ENCODE measurements at places on chromosomes 3 and 15.

DNA sequence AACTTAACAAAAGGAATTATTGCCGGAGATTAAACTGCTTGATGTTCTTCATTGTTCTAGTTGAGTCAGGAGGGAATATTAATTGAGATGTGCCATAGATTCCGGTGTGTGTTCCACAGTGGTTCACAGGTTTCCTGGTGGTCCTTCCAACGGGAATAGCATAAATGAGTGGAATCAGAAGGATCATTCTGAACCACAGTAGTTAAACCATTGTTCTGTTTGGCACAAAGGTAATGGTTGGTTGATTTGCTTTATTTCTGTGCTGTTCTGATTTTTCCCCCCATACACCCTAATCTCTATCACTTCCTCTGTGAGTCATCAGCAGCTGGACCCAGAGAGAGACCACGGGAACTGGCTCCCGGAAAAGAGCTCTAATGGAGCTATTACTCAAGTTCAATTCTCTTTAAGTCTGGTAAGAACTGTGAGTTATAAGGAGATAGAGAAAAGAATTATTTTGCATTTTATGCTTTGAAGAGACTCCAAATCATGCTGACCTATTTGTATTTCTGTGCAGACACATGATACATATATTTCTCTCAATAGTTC is 627.2 kb downstream of the ZIC1 start:
- DNase-seq: no peak

DNA sequence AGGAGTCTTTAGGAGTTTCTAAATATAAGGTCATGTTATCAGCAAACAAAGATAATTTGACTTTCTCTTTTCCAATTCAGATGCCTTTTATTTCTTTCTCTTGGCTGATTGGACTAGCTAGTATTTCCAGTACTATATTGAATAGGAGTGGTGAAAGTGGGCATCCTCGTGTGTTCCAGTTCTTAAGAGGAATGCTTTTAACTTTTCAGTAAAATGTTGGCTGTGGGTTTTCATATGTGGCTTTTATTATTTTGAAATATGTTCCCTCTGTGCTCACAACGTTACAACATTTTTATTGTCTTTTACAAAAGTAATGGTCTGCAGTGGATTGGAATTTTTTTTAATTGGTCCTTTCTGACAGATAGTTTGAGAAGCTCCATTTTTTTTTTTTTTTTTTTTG is 8.2 kb upstream of the ZNF280D start:
- DNase-seq: no peak

- no peak for DNase-seq
These were observed 7.2 kb downstream of the TMOD2 start for GRCh38 chr15:51758645-51759044.

- peak; percentile 16 for DNase-seq
These were observed 257.2 kb upstream of the NECTIN3 start for GRCh38 chr3:110814170-110815007.

GRCh38 chr15:69337138-69337537 is 38.4 kb downstream of the PAQR5 start:
- DNase-seq: no peak

GRCh38 chr15:72202302-72202701 is 4.7 kb upstream of the GRAMD2A start:
- no peak for DNase-seq

- no peak for DNase-seq
These were observed 36.7 kb downstream of the CCDC12 start for GRCh38 chr3:46939578-46940445.

DNA sequence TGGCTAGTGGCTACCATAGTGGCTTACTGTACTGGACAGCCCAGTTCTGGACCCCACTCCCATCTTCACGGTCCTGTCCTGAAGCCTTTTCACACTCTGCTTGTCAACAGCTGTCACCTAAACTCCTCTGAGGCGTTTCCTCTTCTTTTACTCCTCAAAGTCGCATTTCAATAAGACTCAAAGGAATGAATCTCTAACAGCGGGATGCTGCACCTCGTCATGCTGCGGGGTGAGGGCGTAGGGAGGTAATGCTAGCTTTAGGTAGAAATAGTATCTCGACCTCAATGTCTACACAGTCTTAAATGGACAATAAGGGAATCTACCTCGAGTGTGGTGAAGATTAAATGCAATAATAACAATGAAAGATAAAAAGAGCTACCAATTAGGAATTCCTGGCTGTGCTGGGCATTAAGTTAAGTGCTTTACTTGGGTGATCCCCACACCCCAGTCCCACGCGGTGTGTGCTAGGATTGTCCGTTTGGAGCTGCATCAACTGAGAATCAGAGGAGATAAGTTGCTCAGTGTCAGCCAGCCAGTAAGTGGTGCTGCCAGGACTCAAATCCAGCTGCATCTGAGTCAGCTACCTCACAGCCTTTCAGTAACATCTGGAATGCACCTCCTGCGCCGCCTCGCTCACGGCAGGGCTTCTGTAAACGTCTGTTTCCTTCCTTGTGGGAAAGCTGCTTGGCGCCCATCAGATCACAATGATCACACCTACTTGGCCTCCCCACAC is 14.0 kb downstream of the PLA2G4D start:
- DNase-seq: no peak

DNA sequence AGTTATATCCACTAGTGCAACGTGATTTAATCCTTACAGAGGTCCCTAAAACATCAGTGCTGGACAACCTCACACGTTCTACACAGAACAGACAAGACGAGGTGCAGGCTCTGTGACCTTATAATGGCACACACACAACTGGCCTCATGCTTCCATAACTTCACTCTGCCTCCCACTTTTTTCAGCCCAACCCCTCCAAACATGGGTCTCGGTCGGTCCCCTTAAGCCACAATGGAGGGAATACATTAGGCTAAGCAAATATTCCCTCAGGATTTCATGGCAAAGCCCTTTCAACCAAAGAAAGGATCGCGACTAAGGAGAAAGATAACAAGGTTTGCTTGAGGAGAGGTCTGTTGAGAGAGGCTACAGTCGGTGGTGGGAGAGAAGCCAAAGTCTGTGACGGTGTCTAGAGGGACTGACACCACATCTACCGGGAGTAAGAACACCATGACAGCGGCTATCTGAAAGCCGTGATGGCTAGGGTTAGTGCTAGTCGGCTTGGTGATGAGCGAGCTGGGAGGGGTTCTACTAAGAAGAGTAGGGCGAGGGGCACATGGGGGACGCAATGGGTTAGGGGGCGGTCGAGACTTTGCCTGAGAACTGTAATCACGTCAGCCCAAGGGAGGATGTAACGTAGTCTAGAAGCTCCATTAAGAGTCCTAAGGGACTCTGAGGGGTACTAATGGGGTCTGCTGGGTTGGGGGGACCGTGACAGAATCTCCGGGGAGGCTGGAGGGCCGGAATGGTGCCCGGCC is 1.0 kb downstream of the MYO9A start:
- peak; percentile 30 for DNase-seq

DNA sequence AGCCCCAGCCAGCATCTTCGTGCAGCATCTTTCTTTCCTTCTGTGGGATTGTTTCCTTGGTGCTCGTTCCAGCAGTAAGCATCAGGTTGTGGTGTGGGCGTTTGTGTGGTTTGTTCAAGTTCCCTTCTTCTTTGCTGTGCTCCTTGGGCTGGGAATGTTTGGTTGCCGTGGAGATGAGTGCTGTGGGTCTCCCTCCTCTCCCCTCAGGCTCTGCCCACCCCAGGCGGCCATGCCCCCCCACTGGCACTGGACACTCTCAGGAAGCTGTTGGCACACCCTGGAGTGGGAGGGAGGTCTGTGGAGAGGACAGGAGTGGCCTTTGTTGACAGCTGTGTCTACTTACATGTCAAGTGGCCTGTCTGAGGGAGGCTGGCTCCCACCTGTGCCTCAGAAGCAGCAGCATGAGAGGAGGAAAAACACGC is 46.5 kb upstream of the SACM1L start:
- DNase-seq: no peak

- peak; percentile 25 for DNase-seq
These were observed 81.6 kb upstream of the CHMP2B start for GRCh38 chr3:87145553-87145952.

- no peak for DNase-seq
These were observed 505 bp upstream of the WNT5A start for GRCh38 chr3:55487381-55488241.

- no peak for DNase-seq
These were observed 105.1 kb upstream of the GALNT15 start for GRCh38 chr3:16069149-16069922.

DNA sequence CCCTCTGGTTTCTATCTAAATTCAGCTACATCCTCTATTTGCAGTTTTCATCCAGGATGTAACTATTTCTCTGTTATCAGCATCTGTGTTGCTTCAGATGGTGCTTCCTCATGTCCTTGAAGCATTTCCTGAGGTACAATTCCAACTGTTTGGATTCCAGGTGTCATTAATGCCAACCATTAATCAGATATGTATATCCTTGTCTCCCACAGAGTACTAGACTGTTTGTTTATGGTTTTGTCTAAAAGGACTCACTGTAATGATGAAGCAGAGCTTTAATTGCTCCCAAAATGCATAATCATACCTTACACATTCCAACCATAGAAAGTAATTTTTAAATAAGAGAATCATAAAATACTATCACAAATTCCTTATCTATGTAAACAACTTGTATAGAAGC is 288.5 kb upstream of the MME start:
- no peak for DNase-seq

DNA sequence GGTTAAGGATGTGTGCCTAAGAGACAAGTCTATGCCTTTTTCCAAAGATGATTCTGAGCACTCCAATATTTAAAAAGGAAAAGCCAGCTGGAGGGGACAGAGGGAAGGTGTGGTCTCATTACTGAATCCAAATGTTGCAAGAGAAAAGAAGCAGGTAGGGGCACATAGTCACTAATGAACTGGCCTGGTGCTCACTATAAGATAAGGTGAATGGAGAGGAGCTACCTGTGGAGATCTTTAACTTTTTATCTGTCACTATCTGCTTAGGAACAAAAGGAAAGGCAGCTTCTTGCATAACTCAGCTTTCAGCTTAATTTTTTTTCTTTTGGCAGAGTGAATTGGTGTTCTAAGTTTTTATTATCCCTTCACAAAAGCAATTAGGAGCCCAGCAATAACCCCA is 69.1 kb downstream of the RPN1 start:
- DNase-seq: no peak

DNA sequence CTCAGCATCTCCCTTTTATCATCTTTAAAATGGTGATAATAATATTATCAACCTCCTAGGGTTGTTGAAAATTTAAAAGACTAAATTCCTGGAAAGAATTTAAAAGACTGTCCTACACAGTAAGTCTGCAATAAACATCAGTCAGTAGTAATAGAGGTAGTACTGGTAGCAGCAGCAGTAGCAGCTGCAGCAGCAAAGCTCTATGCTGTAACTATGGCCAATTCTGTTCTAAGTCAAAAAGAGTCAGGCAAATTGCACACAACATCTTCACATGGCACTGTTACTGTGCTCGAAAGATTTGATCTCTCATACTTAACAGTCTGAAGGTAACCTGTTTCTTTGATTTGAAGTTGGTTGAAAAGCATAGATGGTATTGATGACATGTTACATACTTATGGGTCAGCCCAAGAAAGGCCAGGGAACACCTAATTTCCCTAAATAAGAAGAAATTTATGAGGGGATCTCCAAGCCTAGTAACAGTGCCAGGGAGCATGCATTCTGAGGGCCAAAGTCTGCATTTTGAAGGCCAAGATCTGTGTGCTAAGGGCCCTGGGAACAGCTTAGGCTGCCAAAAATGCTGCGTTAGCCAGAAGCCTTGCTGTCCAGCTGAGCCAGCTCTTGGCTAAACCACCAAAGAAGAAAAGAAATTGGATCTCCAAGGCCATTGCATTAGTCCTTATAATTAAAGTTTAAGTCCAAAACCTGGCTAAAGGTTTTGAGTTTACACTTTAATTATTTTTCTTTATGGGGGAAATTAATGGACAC is 68.2 kb downstream of the SIDT1 start:
- DNase-seq: no peak

GRCh38 chr15:82298032-82298431 is 35.4 kb downstream of the SAXO2 start:
- no peak for DNase-seq

DNA sequence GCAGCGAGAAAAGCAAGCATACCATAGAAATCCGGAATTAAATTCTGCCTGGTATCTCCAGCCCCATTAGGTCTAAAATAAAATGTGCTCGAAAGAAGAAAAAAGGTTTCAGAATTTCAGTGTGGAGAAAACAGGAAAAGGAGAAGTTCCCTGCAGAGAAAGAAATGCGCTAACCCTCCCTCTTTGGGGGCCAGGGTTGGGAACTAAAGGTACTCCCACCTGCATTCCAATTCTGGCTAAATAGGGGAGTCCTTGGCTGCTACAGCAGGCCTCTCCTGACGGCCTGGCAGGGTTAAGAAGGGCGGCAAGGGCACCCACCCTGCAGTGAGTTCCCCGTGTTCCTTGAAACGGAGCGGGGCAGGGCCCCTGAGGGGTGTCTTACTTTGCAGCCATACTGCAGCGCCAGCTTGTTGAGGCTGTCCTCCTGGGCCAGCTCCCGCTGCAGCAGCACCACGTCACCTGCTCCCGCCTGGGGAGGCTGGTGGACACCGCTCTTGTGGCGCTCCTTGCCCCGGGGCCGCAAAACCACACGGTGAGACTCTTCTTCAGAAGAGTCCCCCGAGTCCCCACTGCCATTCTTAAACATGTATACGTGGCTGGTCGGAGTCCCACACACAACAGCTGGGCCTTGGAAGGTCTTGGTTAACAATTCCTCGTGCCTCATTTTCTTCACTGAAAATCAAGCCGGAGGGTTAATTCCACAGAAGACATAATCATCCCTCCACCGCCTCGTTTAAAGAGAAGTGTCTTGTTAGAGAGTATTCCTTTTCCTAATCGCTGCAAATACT is 1.7 kb downstream of the LYSMD4 start:
- no peak for DNase-seq
